ENCODE measurements at places on chromosomes 2 and 18. TPM values are rescaled to one million over a fixed set of nuclear protein-coding genes. Genes with fewer than 3 reads are reported as not detected.

Gene IL1RN
- total RNA-seq = 3.1 TPM

Gene NEB
- total RNA-seq = 1.5 TPM

Gene TEKT4
- 0.14 TPM for total RNA-seq

Gene VWA3B
- total RNA-seq = 0.24 TPM

Gene SPP2
- not detected for total RNA-seq

Gene SLC38A11
- 2.6 TPM for total RNA-seq

Gene FEV
- total RNA-seq = 0.37 TPM

Gene POMC
- 6.6 TPM for total RNA-seq

GRCh38 chr2:23513245-23513871, 128.4 kb downstream of the KLHL29 start:
- H3K27ac ChIP-seq = no peak overlapping the region
- DNase-seq = no peak
- no peaks in the 10 kb centered on the region for H3K36me3 ChIP-seq
- no peak overlapping the region for H3K4me3 ChIP-seq
- H3K27me3 ChIP-seq = no peaks in the 10 kb centered on the region
- H3K4me1 ChIP-seq = no peaks in the 10 kb centered on the region

- H3K36me3 ChIP-seq = no peaks in the 10 kb centered on the region
- H3K4me3 ChIP-seq = no peak overlapping the region
- H3K27ac ChIP-seq = no peak overlapping the region
- no peak for DNase-seq
These were observed 83.0 kb downstream of the CMPK2 start for GRCh38 chr2:6782517-6783237.

DNA sequence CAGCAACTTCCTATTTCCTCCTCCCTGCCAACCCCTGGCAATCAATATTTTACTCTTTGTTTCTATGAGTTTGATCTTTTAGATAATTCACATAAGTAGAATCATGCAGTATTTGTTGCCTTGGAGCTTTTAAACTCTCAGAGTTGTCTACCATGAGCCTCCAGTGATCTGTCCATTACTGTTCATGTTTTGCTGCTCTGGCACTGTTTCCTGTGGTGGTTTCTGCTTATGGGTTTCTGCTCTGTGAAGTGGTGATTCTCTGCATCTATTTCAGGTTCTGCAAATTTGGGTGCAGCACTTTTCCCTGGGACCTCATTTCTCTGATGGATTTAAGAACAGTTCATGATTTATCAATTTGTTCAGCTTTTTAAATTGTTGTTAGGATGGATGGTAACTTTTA, 908.1 kb upstream of the FANCL start:
- no peak overlapping the region for H3K4me3 ChIP-seq
- no peaks in the 10 kb centered on the region for H3K36me3 ChIP-seq
- H3K27me3 ChIP-seq = no peaks in the 10 kb centered on the region
- H3K4me1 ChIP-seq = no peaks in the 10 kb centered on the region
- DNase-seq = no peak

DNA sequence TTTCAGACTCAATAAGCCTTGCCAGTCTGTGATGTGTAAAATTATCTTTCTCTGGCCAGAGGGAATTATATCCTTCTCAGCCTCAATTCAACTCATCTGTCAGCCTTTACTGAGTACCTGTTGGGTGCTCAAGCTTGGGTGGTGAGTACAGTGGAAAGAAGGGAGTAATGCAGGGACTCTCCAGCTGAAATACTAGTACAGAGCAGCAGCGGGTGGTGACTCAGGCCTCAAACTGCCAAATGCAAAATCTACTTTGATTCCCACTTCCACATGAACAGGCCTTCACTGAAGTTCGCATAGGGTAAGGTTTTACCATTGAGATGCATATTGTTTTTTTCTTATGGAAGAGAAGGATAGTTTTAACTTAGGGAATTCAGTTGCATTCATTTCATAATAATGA, 326.8 kb downstream of the LRRTM1 start:
- H3K27me3 ChIP-seq = no peaks in the 10 kb centered on the region
- no peak overlapping the region for H3K27ac ChIP-seq
- no peaks in the 10 kb centered on the region for H3K36me3 ChIP-seq
- H3K4me1 ChIP-seq = no peaks in the 10 kb centered on the region
- no peak overlapping the region for H3K4me3 ChIP-seq

- H3K27ac ChIP-seq = peak overlapping the region; percentile 75
- DNase-seq = no peak
- H3K36me3 ChIP-seq = no peaks in the 10 kb centered on the region
- H3K4me1 ChIP-seq = peaks cover 12% of the 10 kb centered on the region
- H3K27me3 ChIP-seq = no peaks in the 10 kb centered on the region
- no peak overlapping the region for H3K4me3 ChIP-seq
These were observed 132.3 kb upstream of the PELI1 start for GRCh38 chr2:64276417-64277095.

GRCh38 chr18:38932752-38933151, 1367.2 kb upstream of the CELF4 start:
- H3K4me1 ChIP-seq = no peaks in the 10 kb centered on the region
- H3K27me3 ChIP-seq = no peaks in the 10 kb centered on the region
- H3K4me3 ChIP-seq = no peak overlapping the region
- DNase-seq = no peak
- H3K27ac ChIP-seq = no peak overlapping the region

- DNase-seq = no peak
- no peak overlapping the region for H3K27ac ChIP-seq
These were observed 291.5 kb downstream of the SLC4A3 start for GRCh38 chr2:219918944-219919343.

DNA sequence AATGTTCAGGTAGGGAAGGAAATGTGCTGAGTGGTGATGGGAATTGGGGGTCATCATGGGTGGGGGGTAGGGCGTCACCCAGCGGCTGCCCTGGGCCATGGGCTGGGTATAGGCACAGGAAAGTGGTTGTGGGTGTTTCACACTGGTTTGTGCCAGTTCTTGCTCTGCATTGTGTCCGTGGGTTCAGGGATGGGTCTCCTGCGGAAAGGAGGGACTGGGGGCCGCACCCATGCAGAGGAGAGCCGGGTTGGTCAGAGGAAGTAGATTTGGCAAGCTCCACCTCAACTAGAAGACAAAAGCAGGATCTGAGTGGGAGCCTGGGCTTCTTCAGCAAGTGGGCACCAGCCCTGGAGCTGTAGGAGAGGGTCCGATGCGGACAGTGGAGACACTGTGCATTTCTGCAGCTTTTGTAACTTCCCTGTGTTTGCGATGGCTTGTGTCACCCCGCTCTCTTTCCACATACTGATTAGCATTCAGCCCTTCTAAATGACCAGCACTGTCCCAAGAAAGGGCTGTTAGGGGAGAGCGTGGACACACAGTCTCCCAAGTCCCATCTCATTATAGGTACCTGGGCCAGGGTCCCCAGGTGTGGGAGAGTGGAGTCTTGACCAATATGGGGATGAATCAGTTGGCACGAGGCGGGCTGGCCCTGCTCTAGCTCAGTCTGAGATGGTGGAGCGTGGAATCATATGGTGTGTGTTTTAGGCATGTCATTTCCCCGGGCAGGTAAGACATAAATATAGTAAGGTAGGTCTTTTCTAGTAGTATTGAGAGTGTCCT, 67.2 kb downstream of the LRRFIP1 start:
- no peak for DNase-seq
- H3K4me3 ChIP-seq = peak overlapping the region; percentile 94
- peak overlapping the region; percentile 88 for H3K27ac ChIP-seq

DNA sequence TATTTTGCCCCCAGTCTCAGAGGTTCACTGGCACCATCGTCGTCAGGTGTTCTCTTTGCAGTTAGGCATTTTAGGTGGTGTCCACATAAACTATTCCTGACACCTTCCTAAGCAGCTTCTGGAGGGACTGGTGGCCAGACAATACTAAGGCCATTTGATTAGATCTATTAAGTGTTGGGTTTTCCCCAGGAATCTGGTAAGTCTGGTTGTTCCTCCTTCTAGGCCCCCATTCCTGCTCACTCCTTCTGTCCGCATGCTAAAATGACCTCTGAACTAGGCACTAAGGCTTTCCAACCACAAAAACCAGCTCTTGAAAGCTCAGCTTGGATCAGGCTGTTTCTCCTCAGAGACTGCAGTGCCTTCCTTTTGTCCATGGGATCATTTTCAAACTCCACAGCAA, 100.7 kb downstream of the MGAT5 start:
- H3K4me1 ChIP-seq = no peaks in the 10 kb centered on the region
- no peaks in the 10 kb centered on the region for H3K27me3 ChIP-seq
- no peak overlapping the region for H3K27ac ChIP-seq
- no peak for DNase-seq
- no peaks in the 10 kb centered on the region for H3K36me3 ChIP-seq
- H3K4me3 ChIP-seq = no peak overlapping the region

- no peaks in the 10 kb centered on the region for H3K4me1 ChIP-seq
- H3K27me3 ChIP-seq = no peaks in the 10 kb centered on the region
- no peak overlapping the region for H3K4me3 ChIP-seq
- H3K36me3 ChIP-seq = no peaks in the 10 kb centered on the region
These were observed 386.0 kb upstream of the ATP5MC3 start for GRCh38 chr2:175567435-175568061.

GRCh38 chr2:43034242-43034619, 192.2 kb downstream of the ZFP36L2 start:
- no peak for DNase-seq
- no peaks in the 10 kb centered on the region for H3K27me3 ChIP-seq
- H3K36me3 ChIP-seq = no peaks in the 10 kb centered on the region
- H3K4me1 ChIP-seq = peaks cover 15% of the 10 kb centered on the region
- H3K4me3 ChIP-seq = no peak overlapping the region

GRCh38 chr2:120298173-120298835, 45.7 kb downstream of the RALB start:
- DNase-seq = no peak
- H3K4me3 ChIP-seq = no peak overlapping the region
- no peak overlapping the region for H3K27ac ChIP-seq
- peaks cover 13% of the 10 kb centered on the region for H3K36me3 ChIP-seq
- H3K4me1 ChIP-seq = no peaks in the 10 kb centered on the region

DNA sequence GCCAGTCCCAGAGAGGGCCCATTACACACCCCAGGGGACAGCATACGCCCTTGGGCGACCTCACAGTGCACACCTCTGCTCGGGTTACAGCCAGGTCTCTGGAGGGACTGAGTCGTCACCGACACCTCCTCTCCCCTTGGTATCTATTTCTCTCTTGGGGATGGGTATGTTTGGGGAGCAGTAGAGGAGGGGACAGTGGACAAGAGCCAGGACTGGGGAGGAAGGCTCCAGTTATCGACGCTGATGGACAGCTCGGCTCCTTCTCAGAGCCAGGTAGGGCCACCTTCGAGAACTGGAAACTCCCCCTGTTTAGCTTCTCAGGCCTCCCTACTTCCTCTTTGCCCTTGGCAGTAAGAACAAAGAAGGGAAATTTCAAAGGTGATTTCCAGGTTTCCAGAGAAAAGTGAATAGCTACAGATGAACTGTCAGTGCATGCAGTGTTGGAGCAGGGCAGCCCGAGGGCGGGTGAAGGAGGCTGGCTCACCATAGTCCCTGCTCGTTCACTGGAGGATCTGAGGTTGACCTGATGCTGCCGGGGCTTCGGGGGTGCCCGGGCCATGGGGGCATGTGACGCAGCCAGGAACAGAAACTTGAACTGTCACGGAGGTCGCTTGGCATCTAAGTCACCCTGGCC, 4.4 kb upstream of the SEMA4C start:
- H3K4me3 ChIP-seq = no peak overlapping the region
- H3K27me3 ChIP-seq = no peaks in the 10 kb centered on the region
- H3K36me3 ChIP-seq = no peaks in the 10 kb centered on the region
- H3K27ac ChIP-seq = peak overlapping the region; percentile 68
